ENCODE measurements at places on chromosomes 7 and 10. TPM values are rescaled to one million over a fixed set of nuclear protein-coding genes. Genes with fewer than 3 reads are reported as not detected.
A peak's percentile ranks its signal among the peaks of the same experiment; 100 is the strongest.

DNA sequence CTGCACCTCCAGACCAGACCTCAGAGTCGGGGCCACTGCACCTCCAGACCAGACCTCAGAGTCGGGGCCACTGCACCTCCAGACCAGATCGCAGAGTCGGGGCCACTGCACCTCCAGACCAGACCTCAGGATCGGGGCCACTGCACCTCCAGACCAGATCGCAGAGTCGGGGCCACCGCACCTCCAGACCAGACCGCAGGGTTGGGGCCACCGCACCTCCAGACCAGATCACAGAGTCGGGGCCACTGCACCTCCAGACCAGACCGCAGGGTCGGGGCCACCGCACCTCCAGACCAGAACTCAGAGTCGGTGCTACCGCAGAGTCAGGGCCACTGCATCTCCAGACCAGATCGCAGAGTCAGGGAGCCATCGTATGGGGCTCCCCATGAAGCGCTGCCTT, 105.9 kb downstream of the ACTR3B start:
- DNase-seq, result no peak

DNA sequence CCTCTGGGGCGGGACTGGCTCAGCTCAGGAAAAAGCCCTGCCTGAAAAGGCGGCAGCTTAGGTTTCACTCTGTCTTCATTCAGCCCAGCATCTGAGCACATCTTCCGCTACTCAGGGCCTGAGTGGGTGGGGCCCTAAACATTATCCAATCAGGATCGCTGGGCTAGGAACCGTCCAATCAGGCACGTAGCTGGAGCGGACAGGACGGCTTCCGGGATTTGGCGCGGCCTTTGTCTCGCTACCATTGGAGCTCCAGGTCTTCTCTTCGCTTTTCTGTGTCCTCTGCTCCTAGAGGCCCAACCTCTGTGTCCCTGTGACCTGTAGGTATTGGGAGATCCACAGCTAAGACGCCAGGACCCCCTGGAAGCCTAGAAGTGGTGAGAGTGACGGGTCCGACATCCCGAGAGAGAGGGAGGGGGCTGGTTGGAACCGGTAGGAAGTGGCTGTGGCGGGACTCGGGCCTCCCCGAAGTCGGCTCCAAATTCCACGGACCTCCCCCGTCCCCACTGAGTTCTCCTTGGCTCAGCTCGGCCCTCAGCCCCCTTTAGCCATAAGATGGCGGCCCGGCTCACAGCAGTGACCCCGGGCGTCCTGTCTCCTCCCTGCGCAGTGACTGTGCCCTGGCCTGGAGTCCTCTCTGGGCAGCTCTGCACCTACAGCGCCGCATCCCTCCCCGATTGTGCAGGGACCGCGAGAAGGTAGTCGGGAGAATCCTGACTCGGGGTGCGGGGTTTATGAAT, 99.1 kb downstream of the ZNF680 start:
- peak; percentile 33 for DNase-seq

Gene OGDHL
- 0.79 TPM for total RNA-seq

GRCh38 chr10:11143242-11143641, 125.6 kb downstream of the CELF2 start:
- DNase-seq, result no peak

Gene METTL27
- 4.0 TPM for total RNA-seq

Gene SLC26A5
- total RNA-seq, result not detected

- DNase-seq, result no peak
Measured at GRCh38 chr7:335358-336148, 45.6 kb downstream of the FOXL3 start.

Measured in colonic mucosa (tissue), 4 donors.